Non-pigmented ciliary epithelial cell (primary cell): ENCODE measurements at places on chromosomes 1 and 21.

GRCh38 chr1:109977657-109978378 lies 6.7 kb upstream of the AHCYL1 start:
- no peak for DNase-seq

- DNase-seq = no peak
Observed at GRCh38 chr1:70083519-70083918, 121.9 kb downstream of the LRRC40 start.

DNA sequence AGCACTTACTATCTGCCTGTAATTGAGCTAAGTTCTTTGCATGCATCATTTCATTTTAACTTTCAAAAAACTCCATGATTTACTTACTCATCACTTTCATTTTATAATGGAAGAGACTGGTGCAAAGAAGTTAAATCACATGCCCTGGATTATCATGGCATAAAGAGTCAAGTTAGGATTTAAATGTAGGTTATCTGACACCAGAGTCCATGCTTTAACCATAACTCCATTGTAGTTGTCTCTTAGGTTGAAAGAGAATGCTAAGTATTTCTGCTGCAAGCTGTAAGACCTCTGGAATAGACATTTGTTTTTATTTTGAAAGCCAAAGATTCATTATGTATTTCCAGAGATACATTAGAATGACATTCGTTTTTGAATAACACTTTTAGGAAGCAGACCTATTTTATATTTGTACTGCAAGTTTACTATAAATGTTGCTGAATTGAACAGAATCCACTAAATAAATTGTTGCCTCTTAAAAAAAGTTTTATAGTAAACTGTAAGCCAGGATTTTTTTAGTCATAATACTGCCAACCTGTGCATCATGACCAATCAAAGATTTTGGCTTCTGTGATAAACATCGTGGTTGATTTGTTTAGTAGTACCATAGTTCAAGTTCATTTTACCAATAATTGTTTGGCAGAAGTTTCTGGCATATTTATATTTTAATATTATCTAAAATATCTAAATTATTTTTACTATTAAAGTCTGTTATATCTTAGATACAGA lies 26.1 kb downstream of the CFH start:
- DNase-seq = peak; percentile 17

DNA sequence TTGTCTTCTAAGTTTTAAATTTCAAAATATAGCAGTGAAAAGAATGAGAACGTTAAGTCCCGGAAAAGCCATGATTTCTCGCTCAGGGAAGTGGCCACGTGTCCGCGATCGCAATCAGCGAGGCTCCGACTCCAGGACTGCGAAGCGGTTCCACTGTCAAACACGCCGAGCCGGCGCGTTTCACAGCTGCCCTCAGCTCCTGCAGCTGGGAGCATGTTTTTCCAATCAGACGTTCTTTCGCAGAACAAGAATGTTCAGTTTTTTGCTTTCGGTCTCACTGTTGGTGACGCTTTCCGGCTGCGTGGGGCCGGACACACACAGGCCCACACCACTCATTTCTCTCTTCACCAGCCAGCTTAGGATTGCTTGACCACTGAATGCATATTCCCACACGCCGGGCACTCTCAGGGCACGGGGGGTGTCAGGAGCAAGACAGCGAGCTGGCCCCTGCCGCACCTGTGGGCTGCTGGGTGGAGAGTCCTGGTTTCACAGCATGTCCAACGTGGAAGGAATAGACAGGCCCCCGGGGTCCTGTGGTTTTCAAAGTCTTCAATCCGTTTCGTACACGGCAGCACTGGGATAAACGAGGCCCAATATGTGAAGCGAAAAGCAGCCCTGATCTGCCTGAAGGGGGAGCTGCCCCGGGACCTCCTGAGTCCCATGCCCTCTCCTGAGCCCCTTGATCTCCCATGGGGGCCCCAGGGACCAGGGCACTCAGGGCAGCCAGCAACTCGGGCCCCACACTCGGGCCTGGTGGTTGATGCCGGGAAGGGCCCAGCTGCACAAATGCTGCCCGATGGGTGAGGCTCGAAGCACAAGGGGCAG lies 47.3 kb upstream of the COL18A1 start:
- DNase-seq = no peak

GRCh38 chr21:34941162-34941561 lies 107.9 kb downstream of the RUNX1 start:
- no peak for DNase-seq

DNA sequence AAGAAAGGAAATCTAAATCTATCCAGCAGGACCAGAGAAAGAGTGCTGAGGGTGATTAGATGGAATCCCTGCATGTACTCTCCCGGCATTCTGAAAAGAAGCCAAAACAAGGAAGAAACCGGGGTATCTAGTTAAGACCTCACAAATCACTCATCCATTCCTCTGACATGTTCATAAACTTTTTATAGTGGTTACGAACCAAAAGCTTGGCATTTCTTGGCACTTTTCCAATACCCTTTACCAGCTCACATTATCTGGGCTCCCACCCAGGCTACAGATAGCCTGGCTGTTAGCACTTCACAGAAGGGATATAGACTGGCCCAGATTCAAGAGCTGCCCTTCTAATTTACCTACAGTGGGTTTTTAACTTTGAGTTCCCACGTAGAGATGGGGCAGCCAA lies 1.8 kb upstream of the C1orf74 start:
- no peak for DNase-seq

DNA sequence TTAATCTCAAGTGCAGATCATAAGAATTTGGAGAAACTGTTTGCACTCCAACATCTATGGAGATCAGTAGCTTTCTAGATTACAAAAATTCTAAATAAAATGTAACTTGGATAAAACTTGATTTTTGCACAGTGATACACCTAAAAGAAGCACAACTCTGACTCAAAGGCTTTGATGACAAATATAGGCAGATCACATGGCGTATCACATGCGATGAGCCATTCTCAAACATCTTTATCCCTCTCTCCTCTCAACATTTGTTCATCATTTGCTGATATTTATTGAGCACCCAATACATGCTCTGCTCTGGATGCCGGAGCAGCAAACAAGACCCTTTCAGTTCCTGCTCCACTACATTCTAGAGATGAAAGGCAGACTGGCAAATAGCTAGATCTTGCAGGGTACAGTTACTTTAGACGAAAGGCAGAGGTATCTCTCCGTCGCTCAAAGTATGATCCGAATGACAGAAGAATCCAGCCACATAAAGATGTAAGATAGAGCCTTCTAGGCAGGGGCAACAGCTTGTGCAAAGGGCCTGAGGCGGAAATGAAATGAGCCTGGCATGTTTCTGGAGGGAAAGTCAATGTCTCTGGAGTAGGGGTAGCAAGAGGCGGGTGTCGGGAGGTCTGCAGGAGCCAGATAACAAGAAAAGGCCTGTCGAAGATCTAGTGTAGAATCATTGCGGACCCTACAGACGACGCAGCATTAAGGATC lies 145.8 kb upstream of the ERRFI1 start:
- no peak for DNase-seq

DNA sequence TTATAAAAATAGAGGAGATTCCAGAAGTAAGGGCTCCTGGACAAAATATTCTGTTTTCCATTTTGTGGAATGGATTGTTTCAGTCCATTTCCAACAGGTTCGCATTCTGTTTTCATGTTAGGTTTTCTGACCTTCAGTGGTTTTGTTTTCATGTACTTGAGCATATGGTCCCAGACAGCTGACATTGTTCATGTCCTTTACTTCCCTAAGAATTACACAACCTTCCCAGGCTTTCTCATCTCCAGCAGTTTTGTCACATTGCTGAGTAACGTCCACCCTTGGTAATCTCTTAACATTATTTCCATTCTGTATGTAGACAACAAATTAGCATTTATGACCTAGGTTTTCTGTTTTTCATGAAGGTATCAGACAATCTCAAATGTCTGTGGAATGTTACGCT lies 21.0 kb upstream of the ERRFI1 start:
- DNase-seq = no peak

GRCh38 chr1:55428944-55429931 lies 214.1 kb upstream of the USP24 start:
- peak; percentile 99 for DNase-seq

DNA sequence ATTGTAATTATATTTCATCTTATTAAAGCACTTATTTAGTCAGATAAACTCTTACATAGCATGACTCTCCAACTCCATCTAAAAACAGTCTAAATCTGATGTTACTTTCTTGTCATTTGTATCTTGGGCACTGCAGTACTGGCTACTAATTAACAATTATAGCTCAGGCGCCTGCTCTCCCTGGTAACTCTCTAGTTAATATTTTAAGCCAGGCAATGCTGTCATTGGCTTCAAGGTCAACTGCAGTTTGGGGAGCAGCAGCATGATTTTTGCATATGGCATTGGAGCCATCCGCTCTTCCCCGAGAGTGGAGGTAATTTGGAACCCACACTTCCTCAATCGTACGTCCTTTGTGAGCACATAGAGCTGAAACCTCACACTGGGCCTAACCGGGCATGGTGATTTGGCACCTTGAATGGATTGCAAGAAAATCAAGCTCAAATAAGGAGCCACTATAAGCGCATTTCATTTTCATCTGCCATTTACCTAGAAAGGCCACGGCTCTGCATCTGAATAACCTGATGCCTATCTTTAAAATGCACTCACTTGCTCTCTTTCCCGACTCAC lies 187.7 kb downstream of the KAZN start:
- no peak for DNase-seq

- no peak for DNase-seq
Observed at GRCh38 chr1:40753142-40753882, 30.3 kb upstream of the KCNQ4 start.

DNA sequence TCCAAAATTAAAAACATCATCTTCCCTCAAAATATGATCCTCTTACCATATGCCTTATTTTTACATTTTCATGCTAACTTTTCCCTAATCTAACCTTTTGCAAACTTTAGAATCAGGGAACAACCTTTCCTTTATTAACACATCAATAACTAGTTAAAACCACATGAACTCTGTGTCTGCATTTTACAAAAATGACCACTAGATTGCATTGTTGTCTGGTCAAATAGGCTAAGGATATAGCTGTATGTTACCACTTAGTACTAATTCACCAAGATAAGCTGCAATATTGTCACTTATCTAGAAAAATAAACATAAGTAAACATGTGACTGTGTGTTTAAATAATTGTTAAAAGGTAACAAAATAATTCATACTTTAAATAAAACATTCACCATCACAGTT lies 82.3 kb downstream of the DENND1B start:
- DNase-seq = no peak

GRCh38 chr1:186443638-186444037 lies 17.3 kb downstream of the PDC start:
- DNase-seq = no peak

DNA sequence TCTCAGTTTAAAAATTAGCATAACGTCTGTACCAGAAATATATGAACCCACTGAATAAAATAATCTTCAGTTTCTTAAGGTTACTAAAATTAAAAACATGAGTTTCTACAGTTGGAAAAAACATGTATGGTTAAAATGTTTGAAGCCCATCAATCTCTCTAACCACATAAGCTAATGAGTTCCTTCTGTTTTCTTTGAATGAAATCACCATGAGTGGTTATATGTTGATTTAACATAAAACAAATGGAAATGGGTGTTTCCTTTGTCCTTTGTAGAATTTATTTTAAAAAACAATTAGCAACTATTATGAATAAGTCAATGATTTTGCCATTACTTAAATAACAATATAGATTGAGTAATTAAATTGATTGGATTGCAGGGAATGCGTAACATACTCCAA lies 3.0 kb upstream of the ADGRL2 start:
- DNase-seq = no peak

DNA sequence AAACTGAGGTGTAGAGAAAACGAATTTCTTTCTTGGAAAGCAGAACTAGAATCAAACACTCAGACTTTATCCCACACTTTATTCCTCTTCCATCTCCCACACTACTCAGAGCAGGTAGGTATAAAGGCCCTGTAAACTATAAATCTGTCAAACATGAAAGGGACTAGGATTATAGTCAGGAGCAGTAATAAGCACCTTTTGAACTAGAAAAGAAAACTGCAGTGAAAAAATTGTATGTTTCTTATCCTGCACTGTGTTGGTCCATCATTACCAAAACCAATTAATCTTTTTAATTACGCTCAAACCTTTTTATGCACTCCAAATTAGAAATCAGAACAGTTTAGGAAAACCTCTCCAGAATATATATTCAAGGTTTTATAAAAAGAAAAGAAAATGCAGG lies 47.6 kb downstream of the LPAR3 start:
- no peak for DNase-seq

DNA sequence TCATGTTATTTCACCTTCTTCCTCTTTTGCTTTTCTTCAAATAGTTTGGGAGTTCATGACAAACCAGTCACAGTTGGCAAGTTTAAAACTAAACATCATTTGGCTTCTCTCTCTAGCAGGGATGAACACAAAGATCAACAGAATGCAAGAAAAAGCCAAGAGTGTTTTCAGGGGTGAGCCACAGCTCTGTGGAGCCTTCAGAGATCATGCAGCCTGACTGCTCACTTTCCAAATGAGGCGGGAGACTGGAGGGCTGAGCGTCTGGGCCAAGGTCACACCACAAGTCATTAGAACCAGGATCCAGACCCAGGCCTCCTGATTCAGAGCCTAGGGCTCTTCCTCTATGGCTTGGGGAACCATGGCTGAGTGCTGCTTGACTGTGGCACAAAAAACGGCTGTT lies 2.7 kb downstream of the DPT start:
- DNase-seq = no peak

DNA sequence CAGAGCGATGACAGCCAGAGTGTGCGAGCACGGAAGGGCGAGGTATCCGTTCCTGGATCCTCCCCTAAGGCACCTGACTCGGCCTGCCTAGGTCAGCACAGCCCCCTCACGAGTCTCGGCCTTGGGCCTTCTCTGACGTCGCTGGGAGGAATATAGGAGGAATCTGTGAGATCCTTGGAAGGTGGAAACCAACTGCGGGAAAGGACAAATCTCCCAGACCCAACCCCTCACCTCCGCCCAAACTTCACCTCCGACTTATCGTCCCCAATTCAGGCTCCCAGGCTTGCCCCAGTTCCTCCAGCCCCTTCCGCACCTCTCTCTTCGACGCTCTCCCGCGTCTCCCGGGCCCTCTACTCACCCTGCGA lies 494 bp downstream of the APH1A start:
- no peak for DNase-seq

DNA sequence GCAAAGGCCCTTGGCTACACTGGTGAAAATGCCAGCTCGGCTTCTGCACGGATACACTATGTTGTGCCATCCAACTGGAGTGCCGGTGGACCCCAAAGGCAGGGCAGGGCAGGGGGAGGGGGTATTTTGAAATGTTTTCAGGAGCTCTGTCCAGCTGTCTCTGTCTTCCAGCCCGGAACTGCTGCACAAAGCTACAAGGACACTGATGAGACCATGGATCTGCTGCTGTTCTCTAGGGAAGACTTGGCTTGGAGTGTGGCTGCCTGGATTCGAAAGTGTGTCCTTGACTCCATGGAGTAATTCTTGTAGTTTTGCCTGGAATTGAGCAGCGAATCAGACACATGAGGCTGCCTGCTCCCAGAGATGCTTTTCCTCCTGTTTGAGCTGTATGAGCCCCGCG lies 42.4 kb downstream of the TTC39A start:
- DNase-seq = no peak

GRCh38 chr1:238660849-238661248 lies 725.5 kb upstream of the CHRM3 start:
- no peak for DNase-seq
